ENCODE measurements at places on chromosomes 3 and 15.

DNA sequence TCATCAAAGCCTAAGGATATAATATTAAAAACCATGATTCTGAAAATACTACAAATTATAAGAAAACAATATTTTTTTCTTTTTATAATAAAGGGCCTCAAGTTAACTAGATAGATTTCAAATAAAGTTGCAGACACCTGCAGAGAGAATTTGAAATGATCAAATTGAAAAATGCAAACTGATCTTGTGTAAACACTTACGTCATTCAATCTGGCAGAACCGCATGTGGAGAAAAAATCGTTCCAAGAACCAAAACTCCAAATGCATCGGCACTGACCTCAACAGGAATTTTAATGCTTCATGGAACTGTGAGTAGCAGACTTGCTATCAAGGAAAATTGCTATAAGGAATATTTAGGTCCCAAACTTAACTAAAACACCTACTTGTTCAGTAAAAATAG lies 17.2 kb downstream of the CPA3 start:
- DNase-seq: no peak

GRCh38 chr3:9946112-9947024 lies 5.8 kb downstream of the PRRT3 start:
- peak; percentile 96 for DNase-seq

DNA sequence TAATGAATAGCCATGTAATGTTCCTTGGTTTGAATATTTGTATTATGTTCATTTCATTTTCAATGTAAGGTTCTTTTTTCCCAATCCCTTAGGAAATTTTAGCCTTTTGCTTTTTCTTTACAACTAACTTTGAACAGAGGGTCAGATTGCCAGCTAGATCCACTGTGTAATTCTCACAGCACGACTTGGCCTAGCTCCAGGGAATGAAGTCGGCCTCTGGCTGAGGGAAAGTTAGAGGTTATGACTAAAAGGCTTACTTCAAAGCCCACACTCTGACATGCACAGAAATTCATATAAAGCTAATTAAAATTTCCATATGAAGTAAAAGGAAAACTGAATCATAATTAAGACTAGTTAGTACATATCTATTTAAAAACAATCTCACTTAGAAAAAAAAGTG lies 38.7 kb downstream of the ROBO1 start:
- no peak for DNase-seq

- no peak for DNase-seq
These were observed 78.3 kb upstream of the LMCD1 start for GRCh38 chr3:8423307-8423706.
